ENCODE measurements at places on chromosomes 2 and 18.
A peak's percentile ranks its signal among the peaks of the same experiment; 100 is the strongest.

DNA sequence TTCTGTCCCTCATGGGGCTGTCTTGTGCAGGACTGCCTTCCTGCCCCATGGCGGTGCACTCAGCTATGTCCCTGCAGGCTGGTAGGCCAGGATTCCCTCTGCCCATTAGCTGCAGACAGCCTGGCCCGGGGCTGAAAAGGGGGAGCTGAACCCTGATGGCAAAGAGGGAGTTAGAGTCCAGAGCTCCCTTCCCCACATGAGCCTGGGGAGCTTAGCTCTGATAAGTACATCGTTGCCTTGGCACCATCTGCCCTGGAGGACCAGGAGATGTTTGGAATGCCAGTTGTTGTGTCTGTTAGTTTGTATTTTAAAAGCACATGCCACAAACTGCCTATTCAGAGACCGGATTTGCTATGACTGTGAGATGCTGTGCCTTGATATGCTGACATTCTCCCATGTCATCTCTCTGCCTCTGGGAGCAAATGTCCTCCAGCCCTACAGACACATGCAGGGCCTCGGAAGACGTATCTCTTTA, 65.1 kb upstream of the AFF3 start:
- no peak for DNase-seq

DNA sequence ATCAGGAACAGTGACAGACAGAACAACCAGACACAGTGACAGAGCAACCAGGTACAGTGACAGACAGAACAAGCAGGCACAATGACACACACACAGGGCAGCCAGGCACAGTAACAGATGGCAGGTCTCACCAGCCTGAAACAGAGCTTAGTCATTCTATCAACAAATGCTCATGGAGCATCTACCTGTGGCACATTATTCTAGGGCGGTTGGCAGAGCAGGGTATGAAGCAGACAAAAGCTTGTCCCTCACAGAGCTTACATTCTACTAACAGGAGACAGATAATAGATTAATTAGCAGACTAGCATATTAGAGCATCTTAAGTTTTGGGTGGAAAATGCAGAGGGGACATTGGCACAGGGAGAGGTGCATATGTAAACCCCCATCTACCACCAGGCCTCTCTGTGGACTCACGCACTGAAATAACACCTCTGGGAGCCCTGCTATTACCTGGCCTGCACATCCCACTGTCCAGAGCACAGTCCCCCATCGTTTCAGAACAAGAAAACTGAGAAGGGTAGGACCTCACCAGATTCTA, 64.1 kb upstream of the RAB6C start:
- DNase-seq: no peak

DNA sequence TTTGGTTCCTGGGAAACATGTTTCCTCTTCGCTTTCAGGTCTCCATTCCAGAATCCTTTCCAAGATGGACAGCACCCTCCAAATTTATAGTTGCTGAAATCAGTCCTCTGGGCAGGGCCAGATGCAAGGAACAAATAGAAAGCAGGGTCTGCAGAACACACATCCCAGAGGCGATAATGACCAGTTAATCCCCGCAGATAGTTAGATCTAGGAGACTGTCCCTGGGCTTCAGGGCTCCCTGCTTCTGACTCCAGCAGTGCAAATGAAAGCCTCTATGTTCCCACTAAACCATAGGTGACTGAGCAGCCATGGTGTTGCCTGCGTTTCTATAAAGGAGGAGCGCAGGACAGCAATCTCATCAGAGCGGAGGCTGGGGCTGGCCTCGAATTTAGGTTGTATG, 38.7 kb downstream of the SRSF7 start:
- no peak for DNase-seq

GRCh38 chr2:57864926-57865325, 181.7 kb upstream of the VRK2 start:
- DNase-seq: no peak

DNA sequence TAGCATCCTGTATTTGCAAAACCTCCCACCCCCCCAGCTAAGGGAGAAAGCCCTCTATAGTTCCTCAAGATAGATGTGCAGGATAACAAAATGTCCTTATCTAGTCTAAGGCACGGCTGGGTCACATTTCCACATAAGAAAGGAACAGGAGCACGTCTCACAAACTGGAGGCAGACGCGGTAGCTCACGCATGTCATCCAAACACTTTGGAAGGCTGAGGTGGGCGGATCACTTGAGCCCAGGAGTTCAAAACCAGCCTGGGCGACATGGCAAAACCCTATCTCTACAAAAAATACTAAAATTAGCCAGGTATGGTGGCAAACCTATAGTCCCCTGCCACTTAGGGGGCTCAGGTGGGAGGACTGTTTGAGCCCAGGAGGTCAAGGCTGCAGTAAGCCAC, 9.3 kb downstream of the SF3B1 start:
- DNase-seq: no peak

- DNase-seq: no peak
Observed at GRCh38 chr18:12745095-12745795, 42.4 kb downstream of the PSMG2 start.

DNA sequence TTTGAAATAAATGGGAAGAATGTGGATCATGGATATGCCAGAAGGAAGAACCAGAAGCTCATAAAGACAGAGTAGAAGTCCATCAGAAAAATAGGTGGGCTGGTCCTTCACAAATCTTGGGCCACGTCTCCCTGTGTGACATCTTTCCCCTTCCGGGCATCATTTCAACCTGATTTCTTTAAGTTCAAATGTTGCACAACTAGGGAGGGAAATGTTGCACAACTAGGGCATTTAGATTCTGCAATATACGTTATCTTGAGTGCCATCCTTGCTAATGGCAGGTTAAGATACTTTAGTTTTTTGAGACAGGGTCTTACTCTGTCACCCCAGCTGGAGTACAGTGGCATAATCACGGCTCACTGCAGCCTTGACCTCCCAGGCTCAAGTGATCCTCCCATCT, 129.6 kb downstream of the CERS6 start:
- no peak for DNase-seq

DNA sequence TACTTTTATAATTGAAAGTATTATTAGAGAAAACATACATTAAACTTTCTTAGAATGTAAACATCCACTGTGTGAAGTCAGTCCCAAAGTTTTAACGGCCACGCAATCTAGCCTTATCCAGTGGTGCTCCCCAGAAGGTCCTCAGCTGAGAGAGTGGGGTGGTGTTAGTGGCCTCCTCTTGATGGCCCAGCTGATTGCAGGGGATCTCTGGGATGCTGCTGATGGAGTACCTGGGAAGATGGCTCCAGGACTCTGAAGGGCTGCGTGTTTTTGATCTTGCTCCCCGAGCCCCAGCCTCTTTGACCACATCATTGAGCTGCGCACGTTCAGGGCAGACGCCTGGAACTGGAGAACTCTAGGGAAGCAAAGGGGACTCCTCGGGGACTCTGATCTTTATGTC, 181.4 kb downstream of the FAM210A start:
- no peak for DNase-seq

DNA sequence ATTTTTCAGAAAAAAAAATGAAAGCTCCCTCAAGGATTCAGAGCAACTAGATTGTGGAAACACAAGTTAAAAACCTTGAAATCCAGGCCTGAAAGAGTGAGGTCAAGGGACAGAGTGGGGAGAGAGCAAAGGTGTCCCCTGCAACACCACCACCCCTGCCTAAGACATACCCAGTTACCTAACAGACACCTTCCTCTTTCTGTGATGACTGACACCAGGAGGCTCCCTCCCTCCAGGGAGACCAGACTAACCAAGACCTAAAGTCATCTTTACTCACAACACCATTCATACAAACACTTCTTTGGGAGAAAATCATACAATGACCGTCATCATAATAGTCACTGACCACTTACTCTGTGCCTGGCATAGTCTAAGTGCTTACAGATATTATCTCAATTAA, 151.8 kb upstream of the NABP1 start:
- DNase-seq: no peak

- no peak for DNase-seq
Observed at GRCh38 chr2:18870307-18870706, 280.9 kb upstream of the NT5C1B start.

GRCh38 chr2:171893824-171894611, at the start of gene SLC25A12:
TSS of gene SLC25A12 (minus strand) at chr2:171894244. CDS start at chr2:171894214, 30 bp downstream.
- DNase-seq: peak; percentile 91

DNA sequence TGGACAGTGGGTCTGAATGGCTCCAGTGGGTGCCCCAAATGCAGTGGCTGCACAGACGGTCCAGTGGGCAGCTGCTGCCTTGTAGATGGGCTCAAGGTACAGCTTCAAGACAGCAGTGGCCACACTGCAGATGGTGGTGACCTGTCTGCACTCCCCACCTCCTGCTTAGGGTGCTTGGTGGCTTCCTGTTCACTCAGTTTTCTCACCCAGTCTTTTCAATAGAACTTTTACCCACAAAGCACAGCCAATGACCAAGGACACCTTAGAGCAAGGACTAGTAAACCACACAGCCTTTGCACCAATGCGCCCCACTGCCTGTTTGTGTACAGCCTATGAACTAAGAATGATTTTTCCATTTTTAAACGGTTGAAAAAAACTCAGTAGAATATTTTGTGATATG, 34.9 kb downstream of the MEX3C start:
- DNase-seq: no peak

DNA sequence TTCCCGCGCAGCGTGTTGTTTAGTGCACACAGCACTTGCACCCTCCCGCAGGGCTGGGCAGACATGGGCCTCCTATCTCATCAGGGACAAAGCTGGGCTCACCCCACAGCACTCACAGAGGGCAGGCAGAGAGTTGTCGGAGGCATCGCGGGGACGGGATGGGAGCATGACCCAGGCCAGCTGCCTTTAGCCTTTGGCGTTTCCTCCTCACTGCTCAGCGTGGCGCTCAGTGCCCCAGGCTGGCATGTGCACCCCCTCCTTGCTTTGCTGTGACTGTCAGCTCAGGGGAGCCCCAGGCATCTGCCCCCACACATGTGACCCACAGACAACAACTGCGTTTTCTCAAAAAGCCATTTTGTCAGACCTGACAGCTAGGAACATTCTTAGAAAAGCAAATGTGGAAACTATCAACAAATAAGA, 101.1 kb downstream of the RNF144A start:
- no peak for DNase-seq

DNA sequence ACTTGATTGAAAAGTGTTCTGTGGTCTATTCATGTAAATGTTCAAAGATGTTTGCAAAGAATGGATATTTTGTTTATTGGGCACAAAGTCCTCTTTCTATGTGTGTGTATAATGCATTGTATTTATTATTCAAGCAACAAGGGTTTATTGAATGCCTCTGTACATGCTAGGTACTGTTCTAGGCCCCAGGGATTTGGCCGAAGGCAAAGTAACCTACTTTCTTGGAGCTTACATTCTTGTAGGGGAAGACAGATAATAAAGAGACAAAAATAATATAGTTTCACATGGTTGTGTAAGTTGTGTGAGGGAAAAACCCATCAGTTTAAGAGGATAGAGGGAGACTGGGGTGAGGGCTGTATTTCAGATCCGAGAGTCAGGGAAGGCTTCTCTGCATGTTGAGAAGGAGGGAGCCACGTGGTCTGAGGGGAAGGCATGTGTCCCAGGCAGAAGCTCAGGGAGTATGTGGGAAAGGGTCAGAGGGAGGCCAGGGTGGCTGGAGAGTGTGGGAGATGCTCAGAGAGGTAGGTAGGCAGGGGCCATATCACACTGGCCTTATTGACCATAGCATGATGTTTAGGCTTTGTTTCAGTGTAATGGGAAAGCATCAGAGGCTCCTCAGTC, 40.4 kb upstream of the GPR155 start:
- no peak for DNase-seq

DNA sequence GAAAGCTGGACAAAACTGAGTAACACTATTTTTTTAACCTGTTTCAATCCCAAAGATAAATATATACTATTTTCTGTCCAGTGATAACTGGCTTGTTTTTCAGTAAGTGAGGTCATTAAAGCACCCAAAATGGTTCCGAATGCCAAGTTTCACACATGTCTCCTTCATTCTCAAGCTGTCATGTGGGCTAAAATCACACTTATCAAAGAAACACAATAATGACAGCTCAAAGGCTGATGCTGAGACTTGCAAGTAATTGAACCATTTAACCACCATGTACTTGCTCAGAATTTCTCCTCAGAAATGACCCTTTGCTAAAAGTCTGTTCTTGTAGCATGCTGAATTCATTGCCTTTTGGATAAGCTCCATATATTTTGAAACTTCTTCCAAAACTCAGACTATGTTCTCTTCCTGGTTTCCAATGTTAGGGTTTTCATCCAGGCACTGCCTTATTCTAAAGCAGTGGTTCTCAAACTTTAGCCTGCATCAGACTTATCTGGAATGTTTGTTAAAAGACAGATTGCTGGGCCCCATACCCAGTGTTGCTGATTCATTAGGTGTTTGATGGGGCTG, 149.8 kb downstream of the VWC2L start:
- DNase-seq: no peak

- no peak for DNase-seq
Observed at GRCh38 chr2:145286716-145287275, 766.9 kb upstream of the ZEB2 start.
